ENCODE measurements at places on chromosomes 4 and X. TPM values are rescaled to one million over a fixed set of nuclear protein-coding genes. Genes with fewer than 3 reads are reported as not detected.

Gene GALNTL6
- 0.25 TPM for total RNA-seq

Gene NXF2
- total RNA-seq = not detected

Gene SH3TC1
- total RNA-seq = 22.2 TPM

Gene SMPX
- not detected for total RNA-seq

Gene SYNPO2
- total RNA-seq = 2.2 TPM

Gene SOD3
- 0.65 TPM for total RNA-seq

Gene SPIN2A
- not detected for total RNA-seq

Gene SORBS2
- total RNA-seq = 3.7 TPM

Gene MAGEB16
- total RNA-seq = not detected

Gene VSIG4
- not detected for total RNA-seq

Gene IGSF1
- total RNA-seq = 1.6 TPM

Gene IL2
- not detected for total RNA-seq

Gene FAM184B
- total RNA-seq = not detected

Gene GAGE2A
- total RNA-seq = not detected
